ENCODE measurements at places on chromosomes 4 and X.

- DNase-seq = no peak
Observed at GRCh38 chrX:134544513-134545151, 84.7 kb downstream of the HPRT1 start.

DNA sequence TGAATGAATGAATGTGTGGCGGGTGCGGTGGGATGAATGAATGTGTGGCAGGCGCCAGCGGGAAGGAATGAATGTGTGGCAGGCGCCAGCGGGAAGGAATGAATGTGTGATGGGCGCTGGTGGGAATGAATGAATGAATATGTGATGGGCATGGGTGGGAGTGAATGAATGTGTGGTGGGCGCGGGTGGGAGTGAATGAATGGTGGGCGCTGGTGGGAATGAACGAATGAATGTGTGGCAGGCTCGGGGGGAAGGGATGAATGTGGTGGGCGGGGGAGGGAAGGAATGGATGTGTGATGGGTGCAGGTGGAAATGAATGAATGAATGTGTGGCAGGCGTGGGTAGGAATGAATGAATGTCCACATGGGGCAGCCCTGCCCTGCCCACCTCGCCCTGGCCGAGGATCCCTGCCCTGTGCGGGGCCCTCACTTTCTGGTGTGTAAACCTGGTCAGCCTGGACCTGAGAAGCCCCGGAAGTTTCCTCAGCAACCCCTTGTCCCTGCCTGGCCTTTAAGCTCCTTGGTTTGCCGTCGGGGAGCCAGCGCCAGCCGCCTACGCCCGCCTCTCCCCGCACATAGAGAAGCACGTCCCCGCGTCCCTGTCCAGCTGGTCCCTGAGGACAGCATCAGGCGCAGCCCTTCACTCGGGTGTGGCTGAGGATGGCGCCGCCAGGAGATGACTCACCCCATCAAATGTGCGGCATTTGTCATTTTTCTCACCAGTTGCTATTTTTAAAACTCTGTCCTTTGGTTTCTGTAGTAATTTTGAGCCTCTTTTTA is 112.8 kb upstream of the LRPAP1 start:
- DNase-seq = peak; percentile 62

DNA sequence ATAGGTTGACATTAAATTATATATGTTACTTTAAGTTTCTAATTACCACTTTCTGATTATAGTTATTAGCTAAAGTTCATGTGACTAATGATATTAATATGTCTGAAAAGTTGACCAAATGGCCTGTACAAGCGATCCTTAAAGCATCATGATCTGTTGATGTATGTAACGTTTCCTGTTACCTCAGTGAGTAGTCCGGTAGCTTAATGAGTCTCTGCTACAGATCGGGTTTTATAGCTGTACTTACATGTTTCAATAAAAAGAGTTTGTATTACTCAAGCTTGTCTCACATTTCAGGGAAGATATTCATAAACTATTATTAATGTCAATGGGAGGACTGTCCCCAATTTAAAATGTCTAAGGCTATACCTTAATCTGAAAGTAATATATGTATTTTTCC is 246.3 kb downstream of the PPP3CA start:
- DNase-seq = no peak

DNA sequence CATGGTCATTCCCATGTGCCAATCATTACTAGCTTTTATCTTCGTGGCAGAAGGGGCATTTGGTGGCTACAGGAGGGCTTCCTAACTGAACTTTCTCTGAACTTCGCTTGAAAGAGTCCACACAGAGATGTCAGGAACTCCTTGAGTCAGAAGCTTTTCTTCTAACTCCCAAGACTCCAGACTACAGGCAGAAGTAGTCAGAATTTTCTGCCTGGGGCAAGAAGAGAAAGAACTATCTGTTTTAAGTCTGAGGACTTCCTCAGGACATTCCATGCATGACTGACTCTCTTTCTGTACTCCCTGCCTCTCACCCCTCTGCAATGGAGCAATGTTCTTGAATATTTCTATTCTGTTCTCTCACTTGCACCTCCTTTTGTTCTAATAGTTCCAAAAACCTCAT is 170.5 kb upstream of the TBC1D9 start:
- peak; percentile 74 for DNase-seq

DNA sequence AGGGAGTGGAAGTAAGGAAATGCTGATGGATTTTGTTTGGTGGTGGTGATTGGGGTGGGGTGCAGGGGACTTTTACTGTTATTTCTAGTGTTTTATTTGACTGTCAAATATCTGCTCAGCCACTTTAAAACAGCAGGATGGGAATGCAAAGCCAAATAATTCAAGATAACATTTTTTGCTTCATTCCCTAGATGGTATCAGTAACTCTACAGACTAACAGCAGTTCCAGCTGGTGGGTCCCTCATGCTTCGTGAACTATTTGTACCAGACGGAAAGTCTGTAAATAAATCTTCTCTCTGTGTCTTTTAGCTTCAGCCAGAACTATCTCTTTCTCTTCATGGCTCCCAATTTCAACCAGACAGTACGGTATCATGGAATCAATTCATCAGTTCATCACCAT is 27.5 kb downstream of the GPR143 start:
- DNase-seq = no peak

DNA sequence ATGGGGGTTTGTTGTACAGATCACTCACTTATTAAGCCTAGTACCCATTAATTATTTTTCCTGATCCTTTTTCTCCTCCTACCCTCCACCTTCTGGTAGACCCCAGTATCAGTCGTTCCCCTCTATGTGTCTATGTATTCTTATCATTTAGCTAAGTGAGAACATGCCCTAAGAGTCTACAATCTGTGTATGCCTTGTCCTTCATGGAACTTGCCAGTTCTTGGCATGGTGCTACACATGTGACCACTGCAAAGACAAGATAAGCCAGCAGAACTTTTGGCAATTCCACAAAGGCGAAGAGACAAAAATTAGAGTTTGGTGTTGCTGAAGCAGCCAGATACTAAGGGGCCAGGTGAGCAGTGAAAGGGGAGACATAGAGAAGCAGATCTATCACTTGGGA is 101.3 kb downstream of the CORIN start:
- DNase-seq = no peak

- DNase-seq = no peak
Observed at GRCh38 chr4:55993994-55994663, 45.4 kb downstream of the CEP135 start.

DNA sequence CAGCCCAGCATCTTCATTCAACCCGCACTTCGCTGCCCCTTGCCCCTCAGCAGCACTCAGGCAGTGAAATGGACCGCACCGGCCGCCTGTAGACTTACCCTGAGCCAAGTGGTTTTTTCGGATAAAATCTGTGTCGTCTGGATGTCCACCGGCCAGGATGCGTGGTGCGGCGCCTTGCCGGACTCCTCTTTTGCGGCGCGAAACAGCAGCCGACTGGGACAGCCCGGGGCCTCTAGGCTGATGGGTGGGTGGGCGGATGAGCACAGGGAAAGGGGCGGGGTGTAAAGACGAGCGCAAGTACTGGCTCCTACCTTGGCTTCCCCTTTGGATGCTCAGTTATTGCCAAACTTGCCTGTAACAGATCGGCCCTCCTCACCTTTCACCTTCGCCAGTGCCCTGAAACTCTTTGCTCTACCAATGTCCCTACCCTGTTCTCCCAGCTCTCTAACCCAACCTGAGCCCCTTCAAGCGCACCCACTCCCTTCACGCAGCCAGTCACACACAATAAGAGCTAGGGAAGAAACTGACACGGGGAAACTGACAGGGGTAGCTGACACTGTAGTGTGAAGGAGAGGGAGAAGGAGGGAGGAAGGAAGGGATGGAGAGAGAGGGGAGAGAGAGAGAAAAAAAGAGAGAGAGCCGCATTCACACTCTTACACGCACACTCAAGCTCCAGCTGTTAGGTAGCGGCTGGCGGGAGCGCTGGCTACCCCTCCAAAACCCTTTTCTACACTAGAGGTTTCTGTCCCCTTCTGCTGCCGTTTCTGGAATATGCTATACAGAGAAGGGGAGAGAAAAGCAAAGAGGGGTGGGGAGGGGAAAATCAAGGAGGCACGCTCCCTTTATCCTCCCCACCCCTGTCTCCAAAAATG is 559 bp downstream of the TRPC5 start:
- no peak for DNase-seq

- peak; percentile 72 for DNase-seq
Observed at GRCh38 chr4:26288355-26288909, 32.4 kb upstream of the RBPJ start.

- DNase-seq = no peak
Observed at GRCh38 chr4:89306486-89307177, 968 bp downstream of the GPRIN3 start.

DNA sequence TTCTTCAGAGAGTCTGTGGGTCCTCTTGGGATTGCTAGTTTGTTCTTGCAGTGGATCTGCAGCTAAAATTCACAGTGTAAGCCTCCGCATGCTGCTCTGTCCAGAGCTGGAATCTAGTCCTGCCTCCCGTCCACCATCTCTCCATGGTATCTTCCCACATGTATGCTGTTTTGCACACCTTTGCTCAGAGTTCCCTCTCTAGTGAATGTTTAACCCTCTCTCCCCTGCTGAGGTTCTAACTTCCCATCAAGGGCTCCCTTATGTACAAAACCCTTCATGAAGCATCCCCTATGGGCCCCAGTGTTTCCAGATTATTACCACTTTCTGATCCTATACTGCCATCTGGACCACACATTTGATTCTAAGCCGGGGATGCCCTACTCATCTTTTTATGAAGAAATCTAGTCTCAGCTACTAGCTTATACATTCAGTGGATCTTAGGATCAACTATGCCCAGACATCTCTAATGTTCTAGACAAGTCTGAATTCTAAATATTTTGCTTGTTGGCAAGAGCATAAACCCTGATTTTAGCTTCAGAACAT is 157.3 kb downstream of the CPEB2 start:
- DNase-seq = no peak

DNA sequence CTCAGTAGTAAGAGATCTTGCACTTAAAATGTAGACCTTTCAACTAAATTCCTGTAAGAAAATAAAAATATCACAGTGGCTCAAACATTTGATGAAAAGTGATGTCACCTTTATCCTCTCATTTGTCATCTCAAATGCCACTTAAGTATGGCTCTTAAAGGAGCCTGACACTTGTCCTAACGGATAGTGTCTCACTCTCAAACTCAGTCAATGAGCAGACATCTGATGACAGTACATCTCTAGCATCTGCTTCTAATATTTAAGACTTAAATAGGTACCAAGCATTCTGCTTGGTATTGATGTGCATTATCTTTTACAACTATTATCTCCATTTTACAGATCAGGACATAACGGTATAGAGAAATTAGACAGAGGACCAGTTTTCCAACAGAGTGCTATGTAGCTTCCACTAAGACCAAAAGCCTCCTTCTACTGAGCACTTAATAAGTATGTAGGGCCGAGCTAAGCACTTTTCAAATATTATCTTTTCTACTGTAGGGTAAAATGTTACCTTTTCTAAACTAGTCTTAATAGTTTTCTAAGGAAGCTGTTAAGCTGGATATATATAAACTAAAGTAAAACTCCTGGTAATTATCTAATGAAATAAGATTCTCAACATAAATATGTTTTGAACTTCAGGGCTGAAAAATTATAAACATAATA is 110.2 kb downstream of the PDE5A start:
- DNase-seq = no peak

DNA sequence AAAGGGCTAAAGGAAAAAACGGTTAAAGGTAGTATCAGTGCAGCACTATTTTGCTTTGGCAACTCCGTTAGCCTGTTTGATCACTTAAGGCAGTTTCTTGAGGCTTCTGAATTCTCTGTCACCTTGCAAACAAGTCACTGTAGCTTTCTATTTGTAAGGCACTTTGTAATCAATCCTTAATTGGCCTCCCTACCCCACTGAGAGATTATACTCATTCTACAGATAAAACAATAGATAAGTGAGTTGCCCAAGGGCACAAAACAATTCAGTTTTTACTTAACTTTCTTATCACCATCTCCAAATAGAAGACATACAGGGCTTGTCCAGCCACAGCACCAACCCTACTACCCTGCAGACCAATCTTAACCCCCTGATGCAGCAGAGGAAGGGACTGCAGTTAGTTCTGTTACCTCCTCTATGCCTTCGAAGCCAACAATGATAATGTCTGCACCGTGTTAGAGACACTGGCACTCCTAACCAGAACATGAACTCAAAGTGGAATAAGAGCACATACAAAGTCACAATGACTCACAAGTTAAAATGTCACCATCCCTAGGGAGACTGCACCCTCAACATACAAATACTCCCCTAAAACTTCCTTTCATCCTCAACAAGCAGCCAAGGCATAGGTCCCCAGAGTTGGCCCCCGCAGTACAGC is 1.7 kb downstream of the TMEM185A start:
- no peak for DNase-seq

GRCh38 chr4:24196785-24197184 is 306.9 kb upstream of the PPARGC1A start:
- DNase-seq = no peak

GRCh38 chr4:189445613-189446012 is 495.1 kb upstream of the FRG1 start:
- DNase-seq = no peak

- DNase-seq = no peak
Observed at GRCh38 chr4:7202411-7202810, 10.1 kb downstream of the SORCS2 start.

- DNase-seq = no peak
Observed at GRCh38 chr4:81722290-81722851, 250.7 kb upstream of the RASGEF1B start.

DNA sequence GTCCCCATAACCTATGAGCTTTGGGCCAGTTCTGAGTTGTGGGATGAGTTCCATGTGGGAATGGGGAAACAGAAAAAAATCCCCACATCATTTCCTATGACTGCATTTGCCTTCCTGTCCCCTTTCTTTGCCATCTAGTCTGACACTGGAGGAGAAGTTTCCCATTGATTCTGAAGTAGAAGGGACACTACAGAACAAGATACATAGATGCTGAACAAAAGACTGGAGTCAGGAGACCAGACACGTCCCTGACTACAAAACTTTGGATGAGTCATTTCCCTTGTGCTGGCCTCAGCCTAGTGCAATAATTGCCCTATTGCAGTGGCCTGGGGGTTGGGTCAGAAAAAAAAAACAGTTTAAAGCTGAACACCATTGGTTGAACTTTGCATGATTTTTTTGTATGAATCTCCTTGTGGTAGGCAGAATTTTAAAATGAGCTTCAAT is 22.1 kb downstream of the BEX3 start:
- DNase-seq = peak; percentile 83

GRCh38 chr4:82124932-82125786 is 248.6 kb downstream of the HNRNPD start:
- DNase-seq = no peak

GRCh38 chr4:66328803-66329574 is 658.7 kb upstream of the EPHA5 start:
- no peak for DNase-seq

- DNase-seq = no peak
Observed at GRCh38 chr4:123913598-123913997, 517.0 kb downstream of the SPRY1 start.

GRCh38 chrX:129618997-129619396 is 35.8 kb downstream of the APLN start:
- no peak for DNase-seq

GRCh38 chrX:100449696-100450608 is 39.9 kb upstream of the PCDH19 start:
- DNase-seq = peak; percentile 0

- no peak for DNase-seq
Observed at GRCh38 chr4:11428231-11428898, at the start of gene HS3ST1. TSS of gene HS3ST1 (minus strand) at chr4:11428894. CDS start at chr4:11400005, 28,889 bp downstream.

Measured in EL (cell line).